ENCODE measurements at places on chromosomes 7 and 10. TPM values are rescaled to one million over a fixed set of nuclear protein-coding genes. Genes with fewer than 3 reads are reported as not detected.

Gene NEUROD6
- total RNA-seq, result not detected

Gene EIF5AL1
- 0.72 TPM for total RNA-seq

Gene PRKG1
- total RNA-seq, result 19.5 TPM

Gene ODAD2
- total RNA-seq, result 0.59 TPM

Gene EMX2
- 0.88 TPM for total RNA-seq

Gene STX1A
- 15.9 TPM for total RNA-seq

Gene IL6
- total RNA-seq, result 37.4 TPM

Gene CCL26
- total RNA-seq, result 1.5 TPM

Gene CTAGE4
- total RNA-seq, result 0.36 TPM
